ENCODE measurements at places on chromosomes 4 and X.

DNA sequence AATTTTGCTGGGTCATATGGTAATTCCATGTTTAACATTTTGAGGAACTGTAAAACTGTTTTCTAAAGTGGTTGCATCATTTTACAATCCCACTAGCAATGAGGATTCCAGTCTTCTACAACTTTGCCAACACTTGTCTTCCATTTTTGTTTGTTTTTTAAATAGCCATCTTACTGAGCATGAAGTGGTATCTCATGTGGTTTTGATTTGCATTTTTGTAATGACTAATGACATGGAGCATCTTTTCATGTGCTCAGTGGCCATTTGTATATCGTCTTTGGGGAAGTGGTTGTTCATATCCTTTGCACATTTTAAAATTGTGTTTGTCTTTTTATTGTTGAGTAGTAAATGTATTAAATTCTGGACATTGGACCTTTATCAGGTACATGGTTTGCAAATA, 94.7 kb downstream of the TMEM131L start:
- DNase-seq: no peak

DNA sequence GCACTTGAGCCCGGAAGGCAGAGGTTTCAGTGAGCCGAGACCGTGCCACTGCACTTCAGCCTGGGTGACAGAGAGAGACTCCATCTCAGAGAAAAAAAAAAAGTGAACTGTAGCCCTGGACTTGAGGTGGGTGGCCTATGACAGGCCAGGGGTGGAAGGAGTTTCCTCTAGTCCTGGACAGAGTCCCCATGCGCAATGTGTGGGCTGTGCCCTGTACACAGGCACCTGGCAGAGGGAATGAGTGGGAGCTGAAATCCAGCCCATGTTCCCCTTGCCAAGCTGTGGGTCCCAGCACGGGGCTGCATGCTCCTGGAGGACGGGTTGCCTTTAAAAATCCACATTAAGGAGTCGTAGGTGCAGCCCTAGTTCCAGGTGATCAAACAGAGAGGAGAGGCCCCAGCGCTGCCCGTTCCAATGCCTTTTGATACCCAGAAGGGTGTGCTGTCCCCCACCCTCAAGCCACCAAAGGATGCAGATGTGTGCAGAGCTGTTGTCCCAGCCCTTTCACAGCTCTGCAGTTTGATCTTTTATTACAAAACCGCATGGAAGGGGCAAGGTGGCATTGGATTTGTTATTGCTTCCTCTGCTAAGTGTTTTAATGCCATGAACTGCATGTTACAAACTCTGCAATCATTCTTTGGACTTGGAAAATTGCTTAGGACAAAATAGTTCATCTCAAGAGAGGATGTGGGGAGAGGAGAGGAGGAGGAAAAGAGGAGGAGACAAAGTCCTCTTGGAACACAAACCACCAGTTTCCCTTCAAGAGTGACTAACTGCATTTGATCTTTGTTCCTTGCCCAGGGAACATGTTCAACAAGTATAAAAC, 38.0 kb upstream of the PDK3 start:
- no peak for DNase-seq

DNA sequence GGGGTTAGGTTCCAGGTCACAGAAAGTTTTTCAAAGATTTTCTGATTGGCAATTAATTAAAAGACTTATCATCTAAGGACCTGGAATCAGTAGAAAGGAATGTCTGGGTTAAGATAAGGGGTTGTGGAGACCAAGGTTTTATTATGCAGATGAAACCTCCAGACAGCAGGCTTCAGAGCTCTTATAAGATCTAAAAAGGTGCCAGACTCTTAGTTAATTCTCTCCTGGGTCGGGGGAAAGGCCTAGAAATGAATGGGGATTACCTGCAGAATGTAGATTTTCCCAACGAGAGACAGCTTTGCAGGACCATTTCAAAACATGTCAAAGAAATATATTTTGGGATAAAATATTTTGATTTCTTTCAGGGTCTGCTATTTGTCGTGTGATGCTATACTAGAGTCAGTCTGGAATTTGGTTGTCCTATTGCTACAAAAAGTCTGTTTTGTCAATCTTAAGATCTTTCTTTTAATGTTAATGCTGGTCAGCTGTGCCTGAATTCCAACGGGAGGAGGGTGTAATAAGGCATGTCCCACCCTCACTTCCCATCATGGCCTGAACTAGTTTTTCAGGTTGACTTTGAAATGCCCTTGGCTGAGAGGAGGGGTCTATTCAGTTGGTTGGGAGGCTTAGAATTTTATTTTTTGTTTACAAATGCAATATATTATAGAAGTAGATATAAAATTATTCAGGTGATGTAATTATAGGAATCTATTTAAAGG, 15.8 kb downstream of the EGF start:
- DNase-seq: no peak

- DNase-seq: no peak
These were observed 43.4 kb downstream of the EFNB1 start for GRCh38 chrX:68872171-68872570.

DNA sequence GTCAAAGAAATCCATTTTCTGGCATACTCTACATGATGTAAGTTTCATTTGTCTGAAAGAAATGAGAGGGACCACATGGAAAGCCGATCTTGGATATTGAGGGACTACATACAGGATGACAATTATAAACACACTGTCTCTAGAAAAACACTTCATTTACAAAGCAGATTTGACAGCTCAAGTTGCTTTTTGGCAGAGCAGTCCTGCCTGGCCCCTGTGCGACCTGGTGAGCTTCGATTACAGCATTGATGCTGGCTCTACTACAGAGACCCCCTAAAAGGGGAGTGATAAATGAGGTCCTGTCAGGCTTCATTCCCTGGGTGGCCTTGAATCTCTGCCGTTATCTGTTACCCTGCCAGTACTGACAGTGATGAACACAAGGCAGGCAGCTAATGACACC, 215.2 kb upstream of the NOCT start:
- no peak for DNase-seq

DNA sequence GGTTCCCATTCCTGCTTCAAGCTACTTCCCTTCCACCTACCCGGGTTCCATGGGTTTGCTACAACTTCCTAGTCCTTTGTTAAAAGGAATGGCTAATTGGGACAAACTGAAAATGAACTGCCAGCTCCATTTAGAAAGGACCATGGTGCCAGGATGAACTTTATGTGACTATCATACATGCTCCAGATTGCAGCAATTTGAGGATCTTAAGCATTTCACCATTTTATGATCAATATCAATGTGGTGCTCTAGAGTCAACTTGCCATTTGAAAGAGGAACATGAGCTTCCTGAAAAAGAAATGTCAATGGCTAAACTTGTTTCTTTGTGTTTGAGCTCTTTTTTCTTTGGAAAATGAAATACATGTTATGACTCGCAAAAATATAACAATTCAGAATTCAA, 92.7 kb upstream of the IL15 start:
- DNase-seq: no peak

Data from pons (tissue), 1 donor.